ENCODE measurements at places on chromosomes 3 and 15.

DNA sequence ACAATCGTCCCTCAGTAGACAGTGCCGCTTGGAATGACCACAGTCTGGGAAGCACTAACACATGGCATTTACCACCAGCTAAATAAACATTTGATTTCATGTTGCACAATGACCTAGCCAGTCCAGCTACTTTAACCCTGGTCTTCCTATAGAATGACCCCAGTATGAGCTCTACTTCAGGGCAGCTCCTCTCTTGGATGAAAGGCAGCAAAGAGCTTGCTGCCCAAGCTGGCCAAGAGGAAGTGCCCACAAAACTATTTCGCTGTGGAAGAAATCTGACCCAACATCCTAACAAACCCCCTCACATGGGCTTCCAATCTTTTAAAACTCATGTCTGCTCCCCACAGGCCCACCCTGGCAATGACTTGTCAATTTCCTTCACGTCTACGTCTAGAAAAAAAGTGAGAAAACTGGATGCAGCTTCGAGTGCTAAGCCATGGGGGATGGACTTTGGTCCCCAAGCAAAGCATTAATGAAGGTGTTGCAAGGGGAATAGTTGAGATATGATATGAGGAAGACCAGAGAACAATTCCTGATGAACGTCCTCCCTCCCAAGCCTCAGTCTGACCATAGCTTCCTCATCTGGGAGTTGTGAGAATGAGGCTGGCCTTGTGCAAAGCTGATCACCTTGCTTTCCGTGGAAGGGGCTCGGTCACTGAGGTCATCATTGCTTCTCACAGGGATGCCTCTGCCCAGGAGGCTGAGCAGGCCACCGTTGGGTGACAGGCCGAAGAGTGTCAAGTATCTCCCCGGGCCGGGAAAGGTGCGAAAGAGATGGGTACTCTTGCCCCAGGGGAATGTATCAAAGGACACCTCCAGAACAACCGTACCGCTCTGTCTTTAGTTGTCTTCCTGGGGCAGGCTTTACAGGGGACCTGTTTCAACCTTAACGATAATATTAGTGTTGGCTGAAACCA, 964 bp downstream of the SLC25A20 start:
- no peak for DNase-seq

GRCh38 chr3:193903966-193904365, 232.0 kb upstream of the HES1 start:
- DNase-seq: no peak

- no peak for DNase-seq
These were observed 524.8 kb upstream of the TBL1XR1 start for GRCh38 chr3:177721864-177722785.

DNA sequence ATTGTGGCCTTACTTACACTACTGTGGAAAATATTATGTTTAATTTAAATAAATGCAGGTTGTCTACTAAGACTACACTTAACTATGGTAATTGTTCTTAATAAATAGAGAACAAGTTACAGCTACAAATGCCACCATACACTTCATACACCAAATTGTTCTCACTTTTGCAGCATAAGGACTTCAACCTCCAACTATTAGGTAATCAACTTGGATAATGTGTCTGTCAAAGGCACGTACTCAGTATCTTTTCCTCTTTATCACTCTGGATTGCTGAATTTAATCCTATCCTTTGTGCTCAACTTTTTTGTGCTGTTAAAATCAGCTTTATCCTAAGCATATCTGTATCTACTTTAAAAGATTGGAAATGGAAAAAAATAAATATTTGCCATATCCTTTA, 41.6 kb upstream of the TMEM87A start:
- DNase-seq: no peak

GRCh38 chr3:69776920-69777581, 37.8 kb downstream of the MITF start:
- no peak for DNase-seq

GRCh38 chr3:172273378-172273777, 174.9 kb downstream of the GHSR start:
- no peak for DNase-seq

DNA sequence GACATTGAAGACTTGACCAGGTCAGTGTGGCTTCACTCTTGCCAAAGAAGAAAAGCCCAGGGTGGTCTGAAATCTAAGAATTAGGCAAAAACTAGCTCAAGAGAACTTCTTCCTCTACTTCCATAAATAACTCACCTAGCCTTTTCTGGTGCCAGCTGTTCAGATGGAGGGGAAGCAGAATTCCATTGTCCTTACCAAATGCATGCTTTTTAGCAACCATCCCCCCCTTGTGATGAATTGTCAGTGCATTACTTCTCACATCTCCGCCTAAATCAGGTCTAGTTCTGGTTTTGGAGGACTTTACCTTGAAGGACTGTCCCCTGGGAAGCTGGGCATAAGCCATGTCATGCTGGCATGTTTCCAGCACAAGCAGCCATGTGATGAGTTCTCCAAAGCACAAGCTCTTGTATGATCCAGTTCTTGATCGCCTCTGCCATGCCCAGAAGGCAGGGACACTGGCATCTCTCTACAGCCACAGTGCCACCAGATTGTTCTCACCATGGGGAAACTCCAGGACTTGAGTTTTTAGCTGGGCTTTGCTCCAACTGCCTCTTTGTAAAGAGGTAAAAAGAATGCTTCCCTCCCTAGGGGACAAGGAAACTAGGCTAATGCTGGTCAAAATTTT, 96.4 kb upstream of the IL12A start:
- DNase-seq: no peak

DNA sequence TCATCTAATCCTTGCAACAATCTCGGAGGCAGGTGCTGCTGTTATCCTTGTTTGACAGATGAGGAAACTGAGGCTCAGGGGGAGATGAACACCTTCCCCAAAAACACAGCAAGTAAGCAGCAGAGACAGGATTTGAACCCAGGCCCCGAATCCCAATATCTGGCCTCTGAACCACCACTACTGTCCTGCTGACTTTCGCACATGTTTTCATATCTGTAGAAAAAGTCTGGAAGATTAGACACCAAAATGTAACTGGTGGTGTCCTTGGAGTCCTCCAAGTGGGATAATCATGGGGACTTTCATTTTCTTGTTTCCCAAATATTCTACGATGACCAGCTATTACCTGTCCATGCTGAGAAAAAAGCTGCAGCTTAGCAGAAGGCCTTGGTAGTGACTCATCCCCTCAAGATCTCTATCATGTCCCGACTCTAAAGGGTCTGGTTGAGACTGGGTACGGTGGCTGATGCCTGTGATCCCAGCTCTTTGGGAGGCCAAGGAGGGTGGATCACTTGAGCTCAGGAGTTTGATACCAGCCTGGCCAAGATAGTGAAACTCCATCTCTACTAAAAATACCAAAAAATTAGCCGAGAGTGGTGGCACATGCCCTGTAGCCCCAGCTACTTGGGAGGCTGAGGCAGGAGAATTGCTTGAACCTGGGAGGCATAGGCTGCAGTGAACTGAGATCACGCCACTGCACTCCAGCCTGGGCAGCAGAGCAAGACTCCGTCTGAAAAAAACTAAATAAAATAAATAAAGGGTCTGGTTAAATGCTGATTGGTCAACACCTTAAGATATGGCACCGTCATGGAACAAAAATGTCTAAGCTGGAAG, 8.6 kb downstream of the IRAK2 start:
- no peak for DNase-seq

DNA sequence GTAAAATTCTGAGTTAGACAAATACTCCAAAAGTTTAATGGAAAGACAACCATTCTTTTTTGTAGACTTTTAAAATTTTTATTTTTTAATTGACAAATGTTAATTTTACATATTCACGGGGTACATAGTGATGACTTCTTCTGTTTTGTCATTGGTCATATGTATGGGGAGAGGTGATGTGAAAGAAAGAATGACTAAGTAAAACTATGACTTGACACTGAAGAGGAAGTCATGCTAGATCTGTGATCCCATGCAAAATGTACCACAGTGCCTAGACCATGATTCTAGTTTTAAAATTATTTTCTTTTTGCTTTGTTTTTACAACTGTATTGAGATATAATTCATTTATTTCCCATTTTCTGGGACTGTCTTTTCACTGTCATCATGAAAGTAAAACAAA, 281.6 kb downstream of the MBNL1 start:
- no peak for DNase-seq

DNA sequence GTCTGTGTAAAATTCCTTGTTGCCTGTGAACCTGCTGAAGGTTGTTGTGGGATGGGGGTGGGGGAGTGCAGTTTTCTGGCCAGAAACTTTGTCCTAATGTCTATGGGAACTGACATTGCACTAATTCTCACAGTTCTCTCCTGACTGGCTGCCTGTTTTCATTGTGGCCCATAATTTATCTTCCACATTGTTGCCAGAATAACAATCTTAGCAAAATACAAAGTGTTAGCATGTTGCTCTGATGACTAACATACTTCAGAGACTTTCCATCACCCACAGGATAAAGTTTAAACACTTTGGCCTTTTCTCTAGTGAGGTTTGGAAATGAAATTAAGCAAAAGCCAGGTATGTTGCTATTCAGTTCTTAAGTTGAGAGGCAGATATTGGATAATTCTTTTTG, 81.4 kb upstream of the TBC1D5 start:
- DNase-seq: no peak

DNA sequence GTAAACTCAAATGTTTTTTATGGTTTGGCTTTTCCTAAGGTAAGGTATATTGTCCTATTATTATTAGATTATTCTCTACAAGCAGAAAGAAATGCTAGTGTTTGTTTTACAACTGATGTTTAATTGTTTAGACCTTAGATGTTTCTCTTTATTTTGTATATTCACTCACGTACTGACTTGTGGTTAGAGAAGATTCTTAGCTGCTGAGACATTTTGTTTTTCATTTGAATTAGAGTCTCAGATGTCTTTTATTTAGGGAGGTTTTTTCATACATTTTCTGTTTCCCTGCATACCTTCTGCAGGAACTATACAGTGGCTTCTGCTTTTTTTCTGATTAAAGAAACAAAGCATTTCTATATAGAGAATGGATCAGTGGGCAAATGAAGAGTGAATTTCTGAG, 110.9 kb downstream of the MYRIP start:
- no peak for DNase-seq

DNA sequence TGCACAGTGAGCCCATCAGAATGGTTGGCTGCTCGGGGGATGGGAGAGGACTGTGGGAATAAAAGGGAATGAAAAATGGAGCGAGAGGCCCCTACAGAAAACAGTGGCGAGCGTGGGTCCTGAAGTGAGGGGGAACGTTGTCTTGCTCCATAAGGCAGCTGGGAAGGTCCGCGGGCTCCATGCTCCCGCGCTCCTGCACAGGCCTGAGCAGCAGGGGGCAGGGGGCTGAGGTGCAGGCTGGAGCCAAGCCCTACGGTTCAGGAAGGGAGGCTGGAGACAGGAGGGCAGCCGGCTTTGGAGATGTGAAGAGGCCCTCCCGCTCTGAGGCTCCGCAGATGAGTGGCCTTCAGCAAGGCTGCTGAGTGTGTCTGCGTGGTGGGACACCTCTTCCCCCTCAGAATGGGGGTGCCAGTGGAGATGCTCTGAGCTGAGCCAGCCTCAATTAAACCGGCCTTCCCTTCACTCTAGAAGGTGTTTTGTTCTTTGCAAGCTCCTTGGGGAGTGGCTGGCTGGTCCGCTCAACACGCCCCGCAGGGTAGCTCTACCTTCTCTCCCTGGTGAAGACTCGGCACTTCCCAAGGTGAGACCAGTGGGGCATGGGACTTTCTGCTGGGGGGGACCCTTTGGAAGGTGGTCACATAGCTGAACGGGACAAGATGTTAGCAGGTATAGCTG, 208.0 kb downstream of the XXYLT1 start:
- no peak for DNase-seq

DNA sequence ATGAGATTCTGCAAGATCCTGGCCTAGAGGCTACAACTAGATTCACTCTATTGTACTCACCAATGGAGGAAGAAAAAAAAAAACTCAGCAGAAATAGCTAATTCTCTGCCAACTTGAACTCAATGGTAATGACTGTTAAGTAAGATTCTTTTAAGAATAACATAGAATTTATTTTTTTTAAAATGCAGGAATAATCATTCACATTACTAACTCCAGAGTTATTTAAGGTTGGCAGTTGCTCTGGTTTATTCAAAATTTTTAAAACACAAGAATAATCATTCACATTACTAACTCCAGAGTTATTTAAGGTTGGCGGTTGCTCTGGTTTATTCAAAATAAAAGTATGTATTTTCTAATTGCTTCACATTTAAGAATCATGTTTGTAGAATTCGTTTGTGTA, 1071.9 kb downstream of the IGSF11 start:
- no peak for DNase-seq

DNA sequence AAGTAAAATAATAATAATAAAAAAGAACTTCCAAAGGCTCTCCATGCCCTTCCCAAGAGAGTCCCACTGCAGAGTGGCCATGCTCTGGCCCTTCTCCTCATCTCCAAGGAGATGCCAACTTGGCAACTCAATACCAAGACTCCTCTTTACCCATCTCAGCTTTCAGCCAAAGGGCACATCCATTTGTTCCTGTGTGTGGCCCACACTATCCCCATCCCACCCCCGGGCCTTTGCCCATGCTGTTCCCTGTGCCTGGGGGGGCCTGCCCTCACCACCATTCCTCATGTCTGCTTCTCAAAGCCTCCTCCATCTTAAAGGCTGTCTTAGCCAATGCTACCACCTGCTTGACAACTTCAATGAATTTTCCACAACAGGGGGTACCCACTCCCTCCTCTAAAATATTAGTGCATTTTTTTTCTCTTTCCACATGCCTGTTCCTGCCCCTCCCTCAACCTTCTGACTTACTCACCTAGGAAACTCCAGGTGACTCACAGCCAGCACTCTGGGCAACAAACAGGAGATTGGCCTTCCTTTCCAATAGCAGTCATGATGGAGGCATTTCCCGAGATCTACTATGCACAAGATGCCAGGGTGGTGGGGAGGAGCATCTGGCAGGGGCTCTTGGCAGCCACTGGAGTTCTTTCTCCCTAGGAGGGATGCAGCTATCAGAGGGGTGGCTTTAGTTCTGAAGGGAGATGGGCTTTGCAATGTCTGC, 109.4 kb upstream of the SMAD3 start:
- no peak for DNase-seq

- no peak for DNase-seq
These were observed 47.4 kb downstream of the CLSTN2 start for GRCh38 chr3:139982404-139982803.

DNA sequence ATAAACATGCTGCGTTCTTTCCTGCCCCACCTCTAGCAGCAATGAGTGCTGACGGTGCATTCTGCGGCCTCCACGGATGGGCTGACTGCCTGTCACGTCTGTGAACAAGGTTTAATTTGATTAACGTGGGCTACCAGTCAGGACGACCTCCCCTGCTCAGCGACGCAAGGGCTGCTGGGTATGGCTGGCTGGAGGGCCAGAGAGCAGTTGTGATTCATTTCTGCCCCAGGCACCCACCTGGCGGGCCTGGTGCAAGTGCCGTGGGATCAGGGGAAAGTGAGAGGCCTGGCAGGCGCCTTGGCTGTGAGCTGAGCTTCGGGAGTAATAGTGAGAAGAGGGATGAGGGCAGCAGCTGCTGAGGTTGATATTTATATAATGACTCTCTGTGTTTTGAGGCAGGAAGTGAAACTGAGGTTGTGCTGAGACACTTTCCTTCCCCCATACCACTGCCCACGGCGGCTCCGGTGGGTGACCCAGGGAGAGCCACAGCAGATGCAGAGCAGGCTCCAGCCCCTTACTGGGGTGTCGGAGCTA, 190.4 kb upstream of the BCL6 start:
- no peak for DNase-seq

All from activated T-helper 1 cell treated with Interleukin-2 at 50 U/mL for 16 hours (primary cell).